ENCODE measurements at places on chromosomes 1 and 21.

DNA sequence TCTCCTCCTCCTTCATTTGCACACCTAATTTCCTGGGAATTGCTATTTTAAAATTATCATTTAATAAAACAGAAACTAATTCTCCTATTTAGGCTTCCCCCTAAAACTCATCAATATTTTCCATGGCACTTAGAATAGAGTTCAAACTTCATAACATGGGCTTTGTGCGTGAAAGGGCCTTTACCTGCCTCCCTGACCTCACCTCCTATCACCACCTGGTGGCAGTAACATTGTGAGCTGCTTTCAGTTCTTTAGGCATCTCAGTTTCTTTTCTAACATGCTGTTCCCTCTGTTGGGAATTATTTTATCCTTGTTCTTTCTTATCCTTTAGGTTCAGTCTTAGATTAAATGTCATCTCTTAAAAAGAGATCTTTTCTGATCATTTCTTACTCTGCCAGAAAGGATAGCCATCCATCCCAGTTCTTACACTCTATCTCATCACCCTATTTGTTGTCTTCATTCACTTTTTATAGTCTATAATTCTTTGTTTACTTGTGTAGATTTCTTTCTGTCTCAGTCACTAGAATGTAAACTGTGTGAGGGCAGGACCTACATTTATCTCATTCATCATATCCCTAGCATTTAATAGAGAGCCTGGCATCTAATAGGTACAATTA is 133.8 kb upstream of the KIAA1614 start:
- DNase-seq: no peak

GRCh38 chr1:41700986-41701535 is 216.6 kb upstream of the EDN2 start:
- DNase-seq: no peak

GRCh38 chr1:111139324-111139955 is 453 bp downstream of the DRAM2 start:
- peak; percentile 30 for DNase-seq

DNA sequence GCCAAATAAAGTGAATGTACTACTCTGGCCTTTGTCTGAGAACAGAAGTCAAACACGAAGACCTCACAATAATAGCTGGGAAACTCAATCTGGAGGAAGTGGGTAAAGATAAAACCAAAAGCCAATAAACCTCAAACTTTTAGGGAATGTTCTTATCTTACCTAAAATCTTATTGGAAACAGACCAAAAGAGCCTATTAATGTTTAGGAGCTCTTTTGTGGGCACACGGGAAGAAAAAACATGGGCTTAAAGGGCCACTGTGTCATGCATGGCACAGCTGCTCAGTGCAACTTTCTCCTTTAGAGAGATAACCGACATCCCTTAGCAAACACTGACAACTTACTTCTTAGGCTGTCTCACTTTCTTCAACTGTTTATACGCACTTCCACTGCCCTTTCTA is 16.1 kb downstream of the EIF2B3 start:
- no peak for DNase-seq

GRCh38 chr1:44684525-44684924 is 10.0 kb downstream of the ARMH1 start:
- DNase-seq: no peak

DNA sequence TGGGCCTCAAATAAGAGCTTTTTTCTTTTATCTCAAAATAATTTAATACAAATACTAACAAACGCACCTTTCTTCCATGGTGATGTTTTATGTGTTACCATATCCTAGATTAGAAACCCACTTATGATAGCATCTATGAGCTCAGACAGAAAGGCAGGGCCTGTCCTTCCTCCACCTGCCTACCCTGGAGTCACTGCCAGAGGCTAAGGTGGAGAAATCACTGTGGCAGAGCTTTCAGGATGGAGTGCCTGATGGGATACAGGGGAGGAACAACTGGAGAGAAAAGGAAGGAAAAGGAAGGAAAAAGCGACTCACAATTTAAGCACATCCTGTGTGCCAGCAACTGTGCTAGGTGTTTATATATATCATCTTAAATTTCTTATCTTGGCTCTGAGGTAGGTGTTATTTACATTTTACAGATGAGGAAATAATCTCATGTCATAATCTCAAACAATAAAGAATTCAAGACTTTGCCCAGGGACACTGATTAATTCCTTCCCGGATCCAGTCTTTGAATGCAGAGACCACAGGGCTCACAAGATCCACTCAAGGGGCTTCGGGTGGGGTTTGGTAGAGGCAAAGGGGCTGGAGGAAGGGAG is 45.4 kb downstream of the RCAN1 start:
- no peak for DNase-seq

- peak; percentile 93 for DNase-seq
These were observed 28.1 kb downstream of the RABIF start for GRCh38 chr1:202860744-202861419.

DNA sequence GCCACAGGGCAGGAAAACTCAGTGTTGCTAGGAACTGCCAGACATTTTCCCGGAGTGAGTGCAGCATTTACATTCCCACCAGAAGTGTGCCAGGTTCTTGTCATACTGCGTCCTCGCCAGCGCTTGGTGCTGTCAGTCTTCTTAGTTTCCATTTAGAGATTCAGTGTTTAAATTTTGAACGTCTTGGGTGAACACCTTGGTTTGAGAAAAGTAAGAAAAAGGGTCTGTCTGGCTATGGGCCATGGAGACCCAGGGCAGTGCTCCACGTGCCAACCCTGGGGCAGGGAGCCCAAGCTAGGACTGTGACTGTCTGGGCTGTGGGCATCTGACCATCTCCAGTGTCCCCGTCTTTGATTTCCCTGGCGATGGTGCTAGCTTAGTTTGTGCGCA is 16.0 kb downstream of the IBA57 start:
- DNase-seq: no peak

GRCh38 chr1:35500439-35500838 is 56.8 kb downstream of the KIAA0319L start:
- DNase-seq: no peak

DNA sequence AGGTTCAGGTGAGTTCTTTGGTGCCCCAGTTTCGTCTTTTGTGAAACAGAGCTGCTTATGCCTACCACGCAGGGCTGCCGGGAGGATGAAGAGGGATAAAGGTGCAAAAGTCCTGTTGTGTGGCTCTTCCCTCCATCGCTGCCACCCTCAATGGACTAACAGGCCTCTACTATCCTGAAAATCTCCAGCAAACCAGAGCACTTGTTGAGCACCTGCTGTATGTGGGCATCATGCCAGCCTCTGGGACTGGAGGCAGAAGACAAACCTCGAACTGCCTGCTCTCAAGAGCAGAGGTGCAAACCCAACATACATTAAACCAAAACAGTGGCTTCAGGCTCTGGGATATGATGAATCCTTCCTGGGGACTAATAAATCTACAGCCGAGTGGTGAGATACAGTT is 174.1 kb downstream of the ACTL8 start:
- no peak for DNase-seq

DNA sequence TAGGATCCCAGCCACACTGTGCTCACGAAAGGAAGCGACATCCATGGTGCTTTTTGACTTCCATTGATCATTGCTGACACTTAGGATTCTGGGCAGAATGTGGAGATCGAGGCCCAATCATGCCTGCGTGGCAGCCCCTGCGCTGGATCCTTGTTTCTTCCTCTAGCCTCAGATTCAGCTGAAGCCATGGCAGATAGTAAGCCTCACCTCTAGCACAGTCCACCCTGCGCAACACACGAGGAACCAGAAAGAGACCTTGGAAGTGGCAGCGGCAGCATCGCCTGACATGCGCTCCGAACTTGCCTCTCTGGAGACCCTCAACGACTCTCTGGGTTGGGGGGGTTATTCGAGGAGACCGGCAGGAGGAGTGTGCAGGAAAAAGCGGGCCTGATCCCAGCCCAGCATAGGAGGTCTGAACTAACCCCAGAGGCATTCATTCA is 10.6 kb downstream of the HLX start:
- no peak for DNase-seq

GRCh38 chr1:217948741-217949140 is 317.6 kb downstream of the SPATA17 start:
- no peak for DNase-seq

- no peak for DNase-seq
These were observed 688.9 kb downstream of the USP25 start for GRCh38 chr21:16418642-16419041.

DNA sequence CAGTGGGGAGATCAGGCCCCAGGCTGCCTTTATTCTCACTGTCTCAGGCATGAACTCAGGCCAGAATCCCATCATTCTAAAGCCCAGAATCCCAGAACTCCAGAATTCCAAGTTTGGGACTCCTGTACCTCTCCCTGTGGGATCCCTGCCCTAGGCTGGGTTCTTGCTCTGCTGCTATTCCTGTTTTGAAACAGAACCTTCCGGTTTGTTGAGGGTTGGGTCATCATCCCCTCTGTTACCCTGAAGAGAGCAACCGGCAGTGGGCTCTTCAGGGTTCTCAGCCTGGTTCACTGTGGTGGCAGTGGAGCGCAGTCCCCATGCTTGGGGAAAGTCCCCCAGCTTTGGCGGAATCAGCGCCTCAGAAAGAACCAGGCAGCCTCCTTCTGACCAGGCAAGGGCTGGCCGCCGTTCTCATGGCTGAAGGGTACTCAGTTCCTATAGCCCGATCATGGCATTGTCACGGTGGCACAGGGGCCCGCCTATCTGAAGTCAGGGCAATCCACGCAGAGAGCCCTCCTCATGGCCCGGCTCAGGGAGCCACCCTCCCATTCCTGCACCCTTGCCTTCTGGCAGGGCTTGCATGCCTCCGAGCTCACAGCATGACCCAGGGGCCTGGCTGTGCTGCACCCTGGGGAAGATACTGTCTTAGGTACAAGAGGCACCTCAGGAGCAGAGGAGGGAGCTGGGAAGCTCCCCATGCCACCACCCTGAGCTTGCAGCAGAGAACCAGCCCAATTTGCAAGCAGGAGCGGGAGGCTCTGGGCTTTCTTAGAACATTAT is 335.6 kb upstream of the VAMP3 start:
- DNase-seq: no peak

DNA sequence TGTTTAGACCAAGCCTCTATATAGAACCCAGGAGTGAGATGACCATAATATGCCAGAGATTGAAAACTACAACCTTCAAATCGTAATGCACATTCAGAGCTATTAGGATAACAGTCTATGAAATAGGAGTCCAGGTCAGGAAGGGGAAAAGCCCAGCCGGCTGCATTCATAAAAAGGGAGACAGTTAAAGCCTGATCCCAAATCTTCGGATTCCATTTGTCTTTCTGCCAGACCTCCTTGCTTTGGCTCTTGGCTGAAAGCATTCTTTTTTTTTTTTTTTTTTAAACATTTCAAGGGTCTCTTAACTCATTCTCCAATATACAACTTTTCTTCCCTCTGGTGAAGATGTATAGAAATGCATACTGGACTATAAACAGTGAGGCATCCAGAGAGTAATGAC is 81.1 kb downstream of the NTPCR start:
- no peak for DNase-seq

- no peak for DNase-seq
These were observed at the start of gene PTPRC for GRCh38 chr1:198638894-198639635. TSS of gene PTPRC (plus strand) at chr1:198639040. CDS start at chr1:198639269, 229 bp downstream.

- DNase-seq: no peak
These were observed 18.2 kb downstream of the TSPAN2 start for GRCh38 chr1:115071012-115071664.

DNA sequence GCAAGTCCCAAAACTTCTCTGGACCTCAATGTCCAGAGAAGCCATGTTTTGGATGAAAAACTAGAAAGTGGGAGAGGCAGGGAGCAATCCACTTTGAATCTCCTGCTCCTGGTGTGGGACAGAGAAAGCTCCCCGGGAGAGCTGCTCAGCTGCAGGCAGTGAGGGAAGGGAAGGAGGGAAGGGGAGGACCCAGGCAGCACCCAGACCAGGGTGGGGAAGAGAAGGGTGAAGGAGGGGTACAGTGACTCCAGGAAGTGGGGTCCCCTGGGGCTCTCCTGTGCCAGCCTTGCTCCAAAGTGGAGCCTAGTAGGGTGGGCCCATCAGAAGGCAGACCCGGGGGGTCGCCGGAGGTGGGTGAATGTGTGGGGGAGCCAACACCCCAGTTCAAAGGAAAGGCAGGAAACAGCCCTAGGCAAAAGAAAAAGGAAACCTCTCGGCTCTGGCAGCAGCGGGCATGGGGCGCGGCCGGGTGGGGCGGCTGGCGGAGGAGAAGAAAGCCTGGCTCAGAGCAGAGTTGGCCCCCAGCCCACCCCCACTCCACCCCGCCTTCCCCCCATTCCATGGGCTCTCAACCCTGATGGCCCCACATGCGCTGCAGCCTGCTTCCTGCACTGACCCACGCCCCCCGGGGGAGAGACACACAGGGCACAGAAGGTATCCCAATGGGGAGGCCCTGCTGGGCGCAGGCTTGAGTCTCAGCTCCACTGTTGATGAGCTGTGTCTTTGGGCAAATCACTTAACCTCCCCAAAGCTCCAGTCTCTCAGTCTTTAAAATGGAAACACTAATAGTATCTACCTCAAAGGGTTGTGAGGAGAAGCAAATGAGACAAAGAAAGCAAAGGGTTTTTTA is 5.7 kb downstream of the LGR6 start:
- DNase-seq: no peak

- DNase-seq: peak; percentile 10
These were observed 93.9 kb downstream of the STUM start for GRCh38 chr1:226642421-226642820.

- no peak for DNase-seq
These were observed 487.9 kb downstream of the PTBP2 start for GRCh38 chr1:97209381-97209957.

DNA sequence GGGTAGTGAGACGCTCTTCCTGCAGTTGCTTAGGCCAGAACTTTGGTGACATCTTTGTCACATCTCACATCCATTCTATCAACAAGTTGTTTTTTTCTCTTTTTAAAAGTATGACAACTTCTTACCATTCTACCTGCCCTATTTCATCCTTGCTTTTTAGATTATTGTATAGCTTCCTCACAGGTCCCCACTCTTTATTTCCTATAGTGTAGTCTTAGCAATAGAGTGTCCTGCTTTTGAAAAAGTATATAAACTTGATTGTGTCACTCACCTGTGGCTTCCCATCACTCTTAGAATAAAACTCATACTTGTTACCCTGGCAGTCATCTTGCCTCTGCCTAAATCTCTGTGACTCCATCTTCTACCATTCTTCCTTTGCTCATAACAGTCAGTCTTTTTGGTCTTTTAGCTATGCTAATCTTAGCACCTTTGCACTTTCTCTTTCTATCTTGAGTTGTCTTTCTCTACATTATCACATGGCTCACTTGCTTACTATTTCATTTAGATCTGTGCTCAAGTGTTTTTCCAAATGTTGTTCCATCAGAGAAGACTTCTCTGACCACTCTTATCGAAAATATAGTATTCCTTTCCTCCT is 9.5 kb downstream of the CDC73 start:
- DNase-seq: no peak

DNA sequence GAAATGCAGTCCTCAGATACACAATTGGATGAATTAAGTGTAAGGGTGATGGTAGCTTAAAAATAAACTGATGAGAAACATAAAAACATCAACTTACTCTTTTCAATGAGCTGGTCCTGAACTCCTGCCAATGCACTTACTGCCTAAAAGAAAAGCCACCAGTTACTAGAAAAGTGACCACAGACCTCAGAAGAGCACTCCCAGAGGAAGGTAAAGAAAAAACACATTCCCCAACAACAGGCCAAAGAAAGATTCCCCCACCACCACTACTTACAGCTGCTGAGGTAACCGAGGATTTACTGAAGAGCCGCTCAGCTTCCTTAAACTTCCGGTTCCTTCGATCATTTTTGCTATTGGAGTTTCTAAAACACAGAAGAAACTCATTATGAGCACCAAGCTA is 5.4 kb downstream of the MEAF6 start:
- DNase-seq: no peak

- DNase-seq: no peak
These were observed 31.8 kb downstream of the GADD45A start for GRCh38 chr1:67716800-67717199.
